Fibroblast of the aortic adventitia (primary cell): ENCODE measurements at places on chromosomes 3 and 15. TPM values are rescaled to one million over a fixed set of nuclear protein-coding genes. Genes with fewer than 3 reads are reported as not detected.
A peak's percentile ranks its signal among the peaks of the same experiment; 100 is the strongest.

DNA sequence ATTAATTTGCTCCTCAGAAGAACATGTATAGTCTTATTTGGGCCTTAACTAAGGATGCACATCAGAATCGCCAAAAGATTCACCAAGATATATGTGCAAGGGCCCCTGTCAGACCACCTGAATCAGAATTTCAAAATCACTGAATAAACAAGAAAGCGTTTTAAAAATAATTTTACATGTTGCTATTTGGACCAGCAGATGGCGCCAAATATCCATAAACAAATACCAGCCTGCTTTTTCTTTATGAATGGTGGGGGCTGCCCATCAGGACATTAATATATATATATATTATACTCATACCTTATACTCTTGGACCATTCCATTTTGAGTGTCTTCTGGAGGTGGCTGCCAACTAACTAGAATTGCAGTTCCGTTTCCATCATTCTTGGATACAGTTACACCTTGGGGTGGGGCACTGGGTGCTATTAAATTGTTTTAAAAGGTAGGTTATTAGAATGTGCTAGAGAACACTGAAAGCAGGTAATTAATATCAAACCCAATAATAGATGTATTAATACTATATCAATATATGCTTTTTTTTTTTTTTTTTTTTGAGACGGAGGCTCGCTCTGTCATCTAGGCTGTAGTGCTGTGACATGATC lies 1108.3 kb downstream of the ROBO1 start:
- DNase-seq, result peak; percentile 75

- DNase-seq, result no peak
Measured at GRCh38 chr15:63797116-63797515, 36.6 kb downstream of the HERC1 start.

GRCh38 chr15:61989667-61990066 lies 70.6 kb downstream of the VPS13C start:
- DNase-seq, result no peak

GRCh38 chr15:83845230-83845629 lies 191.3 kb downstream of the ADAMTSL3 start:
- DNase-seq, result peak; percentile 98

- DNase-seq, result peak; percentile 57
Measured at GRCh38 chr15:33089878-33090757, 104.4 kb downstream of the FMN1 start.

GRCh38 chr3:24639481-24640329 lies 145.1 kb upstream of the THRB start:
- peak; percentile 2 for DNase-seq

DNA sequence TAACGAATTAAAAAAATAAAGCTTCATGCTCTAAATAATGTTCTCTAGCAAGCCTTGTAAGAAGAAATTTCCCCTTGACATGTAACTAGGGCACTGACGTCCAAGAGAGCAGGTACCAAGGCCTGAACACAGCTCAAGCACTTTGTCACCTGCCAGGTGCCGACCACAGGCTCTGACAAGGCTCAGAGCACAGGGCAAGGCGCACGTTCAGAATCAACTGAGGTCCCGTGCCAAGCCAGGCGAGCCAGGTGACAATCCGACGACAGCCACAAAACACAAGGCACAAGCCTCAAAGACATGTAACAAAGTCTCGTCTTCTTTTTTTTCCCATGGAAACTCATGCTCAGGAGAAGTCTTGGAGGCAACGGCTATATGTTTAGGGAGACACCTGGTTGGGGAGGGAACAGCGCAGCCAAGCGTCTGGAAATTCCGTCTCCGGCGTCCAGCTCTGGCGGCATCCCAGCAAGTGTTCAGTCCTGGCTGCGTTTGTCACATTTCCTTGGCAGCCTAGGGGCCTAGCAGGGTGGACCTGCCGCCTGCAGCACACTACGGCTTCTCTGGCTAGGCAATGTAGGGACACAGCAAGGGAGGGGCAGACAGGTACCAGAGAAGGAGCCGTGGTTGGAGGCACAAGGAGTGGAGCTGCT lies 76.7 kb downstream of the ADAMTS17 start:
- DNase-seq, result no peak

RBPMS2 gene
- total RNA-seq, result 0.09 TPM in 1 of 2 replicates, not detected in the other

HRG gene
- not detected in 2 replicates for total RNA-seq

SV2B gene
- 0.08 TPM in 1 of 2 replicates, not detected in the other for total RNA-seq

SGO1 gene
- total RNA-seq, result 0.90 and 14.5 TPM in 2 replicates
